A549 treated with CpdA at 1 μM for 4 hours (cell line): ENCODE measurements at places on chromosomes 1 and 21. TPM values are rescaled to one million over a fixed set of nuclear protein-coding genes. Genes with fewer than 3 reads are reported as not detected.

Gene OLIG1
- total RNA-seq = 0.08 TPM in 1 of 5 replicates, not detected in the others

Gene EDEM3
- 8.0 to 11.5 TPM (median 8.9 TPM) in 5 replicates for total RNA-seq

Gene WDR64
- total RNA-seq = not detected in 5 replicates

Gene EPHA2
- 104 to 139 TPM (median 130 TPM) in 5 replicates for total RNA-seq

Gene TFAP2E
- 0.56 to 0.82 TPM (median 0.62 TPM) in 5 replicates for total RNA-seq

Gene OR2L8
- not detected in 5 replicates for total RNA-seq

Gene RIPK4
- 11.2 to 14.7 TPM (median 12.2 TPM) in 5 replicates for total RNA-seq

Gene MYOM3
- 5.5 to 7.5 TPM (median 6.2 TPM) in 5 replicates for total RNA-seq

Gene HSPA6
- total RNA-seq = 1.4 to 11.8 TPM (median 3.5 TPM) in 5 replicates

Gene COL16A1
- 5.2 to 6.2 TPM (median 5.4 TPM) in 5 replicates for total RNA-seq

Gene ERG
- total RNA-seq = 0.03 to 0.14 TPM (median 0.08 TPM) in 4 of 5 replicates, not detected in the other

Gene PLA2G2C
- total RNA-seq = not detected in 5 replicates

Gene NRAS
- total RNA-seq = 25.8 to 35.2 TPM (median 28.7 TPM) in 5 replicates

Gene ZSWIM5
- 0.45 to 0.87 TPM (median 0.58 TPM) in 5 replicates for total RNA-seq

Gene PROX1
- 0.02 to 0.17 TPM (median 0.09 TPM) in 4 of 5 replicates, not detected in the other for total RNA-seq

Gene PDPN
- not detected in 5 replicates for total RNA-seq

Gene TTC22
- not detected in 5 replicates for total RNA-seq

Gene ADAMTS4
- total RNA-seq = 0.01 TPM in 1 of 5 replicates, not detected in the others

Gene FAM110D
- total RNA-seq = 0.01 to 0.06 TPM in 2 of 5 replicates, not detected in the others

Gene NEXN
- total RNA-seq = 4.0 to 9.3 TPM (median 4.9 TPM) in 5 replicates

Gene LCK
- total RNA-seq = 0.03 TPM in 1 of 5 replicates, not detected in the others

Gene NEGR1
- not detected in 5 replicates for total RNA-seq

Gene CD247
- total RNA-seq = 0.19 to 0.38 TPM (median 0.29 TPM) in 3 of 5 replicates, not detected in the others

Gene TMEM240
- 0.18 to 0.92 TPM (median 0.66 TPM) in 5 replicates for total RNA-seq
